ENCODE measurements at places on chromosomes 2 and 18.

- DNase-seq = no peak
These were observed 73.4 kb upstream of the TMEM18 start for GRCh38 chr2:750628-751027.

DNA sequence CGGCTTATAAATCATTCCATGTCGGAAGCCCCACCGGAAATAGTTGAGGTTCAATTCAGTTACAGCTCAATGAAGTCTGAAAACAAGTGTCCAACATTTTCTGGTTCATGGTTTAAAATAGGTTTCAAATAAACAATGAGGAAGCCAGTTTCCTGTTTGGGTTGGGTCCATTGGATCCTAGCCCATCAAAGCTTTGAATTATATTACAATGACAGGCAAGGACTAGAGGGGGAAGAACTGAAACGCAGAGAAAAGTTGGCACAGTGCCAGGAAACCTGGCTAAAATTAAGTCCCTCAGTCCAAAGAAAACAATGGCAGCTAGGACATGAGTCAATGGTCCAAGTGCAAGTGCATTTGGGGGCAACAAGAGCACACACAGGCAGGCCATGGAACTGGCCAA, 32.0 kb downstream of the SLC14A1 start:
- DNase-seq = peak; percentile 32

GRCh38 chr2:242031481-242032019, 162.0 kb downstream of the RTP5 start:
- DNase-seq = peak; percentile 82

DNA sequence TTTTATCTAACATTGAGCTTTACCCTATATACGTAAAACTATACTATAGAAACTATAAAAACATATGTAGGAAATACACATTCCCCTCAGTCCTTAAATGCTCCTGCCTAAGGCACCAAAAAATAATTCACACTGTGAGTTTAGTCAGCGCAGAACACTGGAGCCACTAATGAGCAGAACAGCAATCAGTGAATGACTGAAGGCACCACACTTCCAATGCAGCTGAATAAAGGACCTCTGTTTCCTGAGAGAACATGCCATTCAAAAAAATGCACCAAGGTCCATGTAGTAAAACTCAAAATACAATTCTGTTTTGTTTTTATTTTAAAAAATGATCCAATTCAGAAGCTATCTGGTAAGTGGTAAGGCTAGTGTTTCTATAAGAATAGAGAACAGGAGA, 1280.6 kb upstream of the NRXN1 start:
- DNase-seq = no peak

Data from common myeloid progenitor, CD34-positive (primary cell).